ENCODE measurements at places on chromosomes 1 and 21.
A peak's percentile ranks its signal among the peaks of the same experiment; 100 is the strongest.

- no peak for DNase-seq
Observed at GRCh38 chr1:20087668-20088067, 17.7 kb downstream of the PLA2G5 start.

DNA sequence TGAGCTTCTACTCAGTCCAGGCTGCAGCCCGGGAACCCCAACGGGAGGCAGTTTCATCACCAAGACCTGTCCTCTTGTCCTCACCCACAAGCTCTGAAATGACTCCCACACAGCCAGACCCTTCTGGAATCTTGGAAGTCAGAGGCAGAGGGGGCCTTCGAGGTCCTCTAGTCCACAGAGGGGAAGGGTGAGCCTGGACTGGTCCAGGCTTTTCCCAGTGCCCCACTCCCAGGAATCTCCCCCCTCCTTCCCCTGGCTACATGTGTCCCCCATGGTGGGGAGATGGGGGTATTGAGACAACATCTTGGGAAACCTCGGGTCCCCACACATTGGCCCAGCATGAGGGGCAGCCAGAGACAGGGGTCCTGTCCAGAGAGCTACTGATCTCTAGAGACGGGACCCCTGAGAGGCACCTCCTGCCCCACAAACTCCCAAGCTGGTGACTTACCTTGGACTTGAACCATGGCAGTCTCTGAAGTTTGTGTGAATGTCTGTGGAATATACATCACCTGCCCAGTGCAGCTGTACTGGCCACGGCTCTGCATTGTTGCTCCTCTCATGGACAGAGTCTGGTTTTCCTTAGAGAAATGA, 19.4 kb upstream of the SLAMF9 start:
- no peak for DNase-seq

GRCh38 chr1:7298749-7299151, 472.3 kb upstream of the VAMP3 start:
- no peak for DNase-seq

DNA sequence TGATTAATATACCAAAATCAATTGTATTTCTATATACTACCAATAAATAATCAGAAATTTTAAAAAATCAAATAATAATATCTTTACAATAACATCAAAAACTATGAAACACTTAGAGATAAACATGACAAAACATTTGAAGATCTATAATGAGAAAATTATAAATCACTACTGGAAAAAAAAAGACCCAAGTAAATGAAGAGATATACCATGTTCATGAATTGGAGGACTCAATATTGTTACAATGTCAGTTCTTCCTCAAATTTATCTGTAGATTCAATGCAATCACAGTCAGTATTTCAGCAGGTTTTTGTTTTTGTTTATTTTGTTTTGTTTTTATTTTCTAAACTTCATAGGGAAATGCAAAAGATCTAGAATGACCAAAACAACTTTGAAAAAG, 4.2 kb upstream of the ITPKB start:
- DNase-seq, result no peak

- peak; percentile 54 for DNase-seq
Observed at GRCh38 chr1:6347641-6348487, 45.7 kb downstream of the ACOT7 start.

DNA sequence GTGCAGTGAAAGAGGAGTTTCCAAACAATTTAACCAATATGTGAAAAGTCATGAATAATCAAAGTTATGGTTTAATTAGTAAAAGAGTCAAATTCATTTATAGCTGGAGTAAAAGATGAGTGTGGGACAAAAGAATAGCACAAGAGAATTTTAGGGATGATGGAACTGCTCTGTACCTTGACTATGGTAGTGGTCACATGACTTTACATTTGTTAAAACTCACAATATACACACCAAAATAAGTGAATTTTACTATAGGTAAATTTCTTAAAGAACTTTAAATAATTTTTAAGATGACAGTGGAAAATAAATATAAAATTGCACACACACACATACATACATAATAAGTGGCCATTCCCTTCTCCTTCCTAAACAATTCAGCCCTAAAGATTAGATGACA, 13.6 kb downstream of the CDC42BPA start:
- no peak for DNase-seq

DNA sequence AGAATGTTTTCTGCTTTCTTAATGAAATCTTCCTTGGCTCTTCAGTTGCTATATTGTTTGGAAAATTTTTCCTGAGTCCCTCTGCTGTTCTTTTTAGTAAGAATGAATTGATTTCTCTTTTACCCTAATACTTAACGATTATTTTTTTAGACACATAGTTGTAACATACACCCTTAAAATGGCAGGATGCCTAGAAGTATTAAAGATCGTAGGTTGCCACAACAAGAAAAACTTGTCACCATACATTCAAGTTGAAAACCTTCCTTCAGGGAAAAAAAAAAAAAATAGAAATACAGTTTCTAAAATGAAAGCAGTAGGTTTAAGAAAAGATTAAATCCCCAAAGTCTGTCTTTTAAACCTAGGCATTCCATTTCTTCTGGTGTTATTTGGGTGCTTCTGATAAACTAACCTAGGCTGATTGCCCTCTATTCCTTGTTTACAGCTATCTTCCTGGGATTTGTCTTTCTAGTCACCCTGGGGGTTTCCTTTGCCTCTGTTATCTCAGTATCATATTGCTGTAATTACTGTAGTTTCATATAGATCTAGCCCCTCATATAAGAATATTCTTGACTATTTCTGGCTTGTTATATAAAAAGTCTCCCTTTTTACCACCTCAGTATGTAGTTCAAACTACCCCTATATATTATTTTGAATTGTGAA, 16.8 kb downstream of the SUCO start:
- DNase-seq, result no peak

DNA sequence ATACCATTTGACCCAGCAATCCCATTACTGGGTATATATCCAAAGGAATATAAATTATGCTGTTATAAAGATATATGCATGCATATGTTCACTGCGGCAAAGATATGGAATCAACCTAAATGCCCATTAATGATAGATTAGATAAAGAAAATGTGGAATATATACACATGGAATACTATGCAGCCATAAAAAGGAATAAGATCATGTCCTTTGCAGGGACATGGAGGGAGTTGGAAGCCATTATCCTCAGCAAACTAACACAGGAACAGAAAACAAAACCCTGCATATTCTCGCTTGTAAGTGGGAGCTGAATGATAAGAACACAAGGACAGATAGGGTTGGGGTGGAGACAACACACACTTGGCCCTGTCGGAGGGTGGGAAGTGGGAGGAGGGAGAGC, 19.8 kb upstream of the REG4 start:
- no peak for DNase-seq

DNA sequence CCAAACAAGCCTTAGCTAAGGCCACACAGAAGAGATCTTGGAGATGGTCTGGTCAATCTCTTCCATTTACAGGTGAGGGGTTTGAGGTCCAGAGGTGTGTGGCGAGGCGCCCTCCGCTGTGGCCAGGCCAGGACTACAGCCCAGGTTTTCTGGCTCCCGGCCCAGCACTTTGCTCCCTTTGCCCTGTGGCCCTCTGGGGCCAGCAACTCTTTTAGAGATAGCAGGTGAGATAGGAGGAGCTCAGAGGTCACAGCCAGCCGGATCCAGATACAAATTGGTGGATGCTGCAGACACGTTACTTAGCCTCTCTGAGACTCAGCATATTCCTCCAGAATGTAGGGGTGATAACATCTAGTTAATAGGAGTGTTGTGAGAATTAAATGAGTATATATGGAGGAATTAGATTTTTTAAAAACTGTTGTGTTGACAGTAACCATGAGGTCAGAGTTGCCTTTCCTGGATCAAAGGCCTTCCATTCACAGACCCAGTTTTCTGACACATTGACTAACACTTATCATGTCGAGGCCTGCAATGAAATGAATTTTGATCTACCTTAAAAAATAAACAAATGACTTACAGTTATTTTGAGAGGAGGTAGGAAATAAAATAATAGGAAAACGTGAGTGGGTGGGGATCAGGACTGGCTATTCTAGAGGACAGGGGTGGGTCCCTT, 16.6 kb downstream of the TEX35 start:
- no peak for DNase-seq

DNA sequence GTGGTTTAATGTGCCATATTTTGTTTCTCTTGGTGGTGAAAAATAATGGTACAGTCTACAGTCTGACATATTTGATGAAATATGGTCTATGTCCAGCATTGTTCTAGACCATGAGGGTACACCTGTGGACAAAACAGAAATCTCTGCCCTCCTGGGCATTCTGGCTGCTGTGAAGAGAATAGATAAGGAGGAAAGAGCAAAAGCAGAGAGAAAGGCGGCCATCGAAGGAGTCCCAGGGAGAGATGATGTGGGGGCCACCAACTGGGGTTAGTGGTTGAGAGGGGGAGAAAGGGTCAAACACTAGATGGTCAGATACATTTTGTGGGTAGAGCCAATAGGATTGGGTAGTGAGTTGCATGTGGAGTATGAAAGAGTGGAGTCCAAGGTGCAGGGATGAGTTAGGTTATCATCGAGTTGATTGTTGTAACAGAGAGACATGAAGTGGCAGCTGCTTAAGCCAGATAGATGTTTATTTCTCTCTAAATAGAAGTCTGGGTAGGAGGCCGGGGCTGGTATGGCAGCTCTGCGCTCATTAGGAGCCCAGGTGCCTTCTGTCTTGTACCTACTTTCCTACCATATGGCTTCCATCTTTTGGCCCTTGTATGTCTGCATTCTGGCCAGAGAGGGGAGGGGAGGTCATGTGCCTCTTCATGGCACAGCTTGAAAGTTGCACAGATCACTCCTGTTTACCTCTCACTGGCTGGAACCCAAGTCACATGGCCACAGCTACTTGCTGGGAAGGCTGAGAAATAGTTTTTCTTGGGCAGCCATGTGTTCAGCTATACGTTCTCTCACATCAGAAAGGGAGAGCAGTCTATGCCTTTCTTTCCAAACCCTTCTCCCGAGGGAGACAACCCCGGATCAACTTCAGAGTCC, 13.0 kb downstream of the UBE4B start:
- DNase-seq, result no peak

GRCh38 chr21:34994766-34995631, 54.1 kb downstream of the RUNX1 start:
- no peak for DNase-seq

GRCh38 chr1:51907079-51907702, 28.7 kb upstream of the NRDC start:
- no peak for DNase-seq

DNA sequence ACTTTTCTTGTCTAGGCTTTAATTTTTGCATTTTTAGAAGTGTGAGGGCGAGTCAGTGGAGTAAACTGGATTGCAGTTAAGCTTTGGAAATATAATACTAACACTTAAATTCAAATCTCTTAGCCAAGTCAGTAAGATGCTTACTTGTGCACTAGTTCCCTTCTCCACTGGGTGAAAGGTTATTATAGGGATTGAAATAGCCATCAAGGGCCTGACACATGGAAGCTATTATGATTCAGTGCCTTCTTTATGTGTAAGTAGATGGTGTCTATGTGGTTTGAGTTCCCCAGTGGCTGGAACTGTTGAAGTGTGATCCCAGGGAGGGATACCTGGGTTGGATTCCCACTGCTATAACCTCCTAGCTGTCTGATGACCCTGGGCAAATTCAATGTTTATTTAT, 24.7 kb upstream of the DMRTA2 start:
- no peak for DNase-seq

DNA sequence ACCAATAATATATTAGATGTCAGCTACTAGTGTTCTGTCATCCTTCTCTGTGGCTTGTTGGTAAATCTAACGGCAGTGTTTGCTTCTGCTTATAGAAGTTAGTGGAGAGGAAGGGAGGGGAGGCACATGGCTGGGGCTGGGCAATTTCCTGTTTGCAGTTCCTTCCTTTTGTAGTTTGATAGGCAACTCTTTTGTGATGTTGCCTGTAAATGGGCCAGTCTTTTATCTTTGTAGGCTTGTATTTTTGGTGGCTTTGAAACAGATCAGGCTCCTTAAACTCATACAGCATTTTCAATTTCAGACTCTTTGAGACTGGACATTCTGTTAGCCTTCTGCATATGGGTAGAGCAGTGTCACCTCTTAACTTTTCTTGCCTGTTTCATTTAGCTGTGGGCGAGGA, 48.1 kb downstream of the CDC14A start:
- peak; percentile 45 for DNase-seq

- no peak for DNase-seq
Observed at GRCh38 chr1:198320759-198321158, 164.0 kb downstream of the NEK7 start.

DNA sequence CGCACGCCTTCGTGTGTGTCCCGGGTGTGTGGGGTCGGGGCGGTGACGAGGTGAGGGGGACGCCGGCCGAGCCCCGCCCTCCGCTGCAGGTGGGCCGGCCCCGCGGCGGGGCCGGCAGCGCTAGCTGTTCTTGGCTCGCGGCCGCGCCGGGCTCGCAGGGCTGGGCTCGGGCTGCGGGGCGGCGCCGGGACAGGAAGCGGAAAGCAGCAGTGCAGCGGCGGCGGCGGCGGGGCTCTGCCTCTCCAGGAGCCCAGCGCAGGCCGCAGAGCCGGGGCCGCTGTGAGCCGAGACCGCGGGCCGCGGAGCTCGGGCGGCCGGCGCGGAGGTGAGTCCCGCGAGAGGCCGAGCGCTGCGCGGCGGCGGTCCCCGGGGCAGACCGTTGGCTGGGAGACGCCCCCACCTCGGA, at the start of gene VANGL1:
TSS of gene VANGL1 (plus strand) at position 209 of the 406 bp plus-strand sequence. CDS start 9,444 bp downstream, outside the sequence.
- DNase-seq, result no peak

GRCh38 chr1:113146242-113147072, 73.5 kb downstream of the LRIG2 start:
- no peak for DNase-seq

DNA sequence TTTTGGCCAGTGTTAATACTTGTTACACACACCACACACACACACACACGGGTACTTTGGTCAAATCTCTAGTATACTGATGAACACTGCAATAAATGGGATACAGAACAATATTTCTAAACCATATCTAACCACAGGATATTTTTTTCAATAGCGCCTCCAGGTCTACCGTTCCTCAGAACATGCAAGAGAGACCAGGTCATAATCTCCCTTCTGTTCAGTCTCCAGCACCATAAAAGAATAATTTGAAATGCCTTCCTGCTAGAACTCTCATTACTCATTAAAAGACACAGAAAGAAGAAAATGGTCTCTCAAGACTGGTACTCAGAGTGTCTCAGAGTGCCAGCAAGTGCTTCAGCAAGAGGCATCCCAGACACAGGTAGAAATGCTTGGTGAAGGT, 11.5 kb upstream of the SLC44A3 start:
- no peak for DNase-seq

- DNase-seq, result no peak
Observed at GRCh38 chr1:177799746-177800145, 170.1 kb downstream of the SEC16B start.

DNA sequence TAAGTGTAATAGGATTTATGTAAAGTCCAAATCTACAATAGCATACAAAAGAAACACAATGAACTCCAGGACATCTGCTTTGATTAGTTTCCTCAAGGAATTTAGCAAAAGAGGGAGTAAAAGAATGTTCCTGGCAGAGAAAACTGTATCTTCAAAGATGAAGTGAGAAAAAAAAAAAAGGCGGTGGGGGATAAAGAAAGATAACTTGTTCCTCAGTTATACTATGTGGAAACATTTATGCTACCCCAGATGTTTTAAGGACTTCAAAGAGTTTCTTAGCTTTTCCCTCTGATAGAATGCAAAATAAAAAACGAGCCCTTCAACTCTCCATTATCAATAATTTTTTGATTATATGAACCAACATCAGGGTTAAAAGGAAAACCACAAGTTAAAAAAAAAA, 908.9 kb upstream of the ADGRL2 start:
- DNase-seq, result no peak

All from activated CD4-positive, alpha-beta T cell treated with anti-CD3 and anti-CD28 coated beads for 1 hour (primary cell).